Activated CD8-positive, alpha-beta memory T cell treated with anti-CD3 and anti-CD28 coated beads for 48 hours (primary cell): ENCODE measurements at places on chromosomes 3 and 15.

DNA sequence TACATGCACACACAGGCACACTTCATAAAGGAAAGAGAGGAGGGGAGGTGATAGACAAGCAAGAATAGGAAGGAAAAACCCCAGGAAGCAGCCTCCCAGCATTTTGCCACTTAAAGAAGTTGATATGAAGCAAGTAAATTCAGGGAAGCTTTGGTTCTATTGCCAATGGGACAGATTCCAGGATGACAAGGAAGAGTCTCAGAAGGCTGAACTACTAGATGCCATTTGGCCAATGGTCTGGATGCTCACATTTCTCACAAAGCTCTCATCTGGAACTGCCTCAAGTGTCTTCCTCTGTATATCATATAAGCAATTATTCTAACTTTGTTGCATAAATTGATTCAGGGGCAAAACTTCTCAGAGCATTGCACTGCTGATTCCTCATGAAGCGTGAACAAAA, 78.8 kb upstream of the STRIT1 start:
- no peak for DNase-seq

DNA sequence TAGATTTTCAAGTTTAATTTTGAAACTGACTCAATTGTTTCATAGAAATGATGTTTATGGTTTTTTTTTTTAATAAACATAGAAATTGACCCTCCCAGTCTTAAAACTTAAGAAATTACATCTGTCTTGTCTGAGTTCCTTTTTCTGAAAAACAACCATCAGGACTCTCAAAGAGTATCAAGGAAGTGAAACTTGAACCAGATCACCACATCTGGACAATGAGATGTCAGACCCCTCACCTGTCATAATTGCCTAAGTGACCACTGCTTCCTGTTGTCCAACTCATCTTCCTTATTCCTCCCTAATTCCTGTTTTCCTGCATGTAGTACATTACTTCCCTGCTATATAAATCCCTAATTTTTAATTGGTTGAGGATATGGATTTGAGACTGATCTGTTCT, 441.5 kb upstream of the ARHGEF26 start:
- no peak for DNase-seq

DNA sequence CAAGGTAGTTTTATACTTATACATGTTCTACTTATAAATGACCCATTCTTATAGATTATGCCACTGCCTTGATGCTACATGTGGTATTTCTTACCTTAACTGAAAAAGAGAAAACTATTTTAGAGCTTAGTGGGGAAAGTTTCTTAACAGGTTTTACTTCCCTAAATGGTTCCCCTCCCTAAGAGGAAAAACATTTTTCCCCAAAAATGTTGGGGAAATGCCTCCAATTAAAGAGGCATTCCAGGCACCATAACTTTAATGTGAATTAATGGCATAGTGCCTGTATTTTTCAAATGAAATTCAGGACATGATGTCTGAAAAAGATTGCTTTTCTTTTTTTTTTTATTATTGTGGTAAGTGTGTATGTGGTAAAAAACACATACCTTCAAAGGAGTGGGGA, 22.6 kb downstream of the GOLM2 start:
- no peak for DNase-seq

DNA sequence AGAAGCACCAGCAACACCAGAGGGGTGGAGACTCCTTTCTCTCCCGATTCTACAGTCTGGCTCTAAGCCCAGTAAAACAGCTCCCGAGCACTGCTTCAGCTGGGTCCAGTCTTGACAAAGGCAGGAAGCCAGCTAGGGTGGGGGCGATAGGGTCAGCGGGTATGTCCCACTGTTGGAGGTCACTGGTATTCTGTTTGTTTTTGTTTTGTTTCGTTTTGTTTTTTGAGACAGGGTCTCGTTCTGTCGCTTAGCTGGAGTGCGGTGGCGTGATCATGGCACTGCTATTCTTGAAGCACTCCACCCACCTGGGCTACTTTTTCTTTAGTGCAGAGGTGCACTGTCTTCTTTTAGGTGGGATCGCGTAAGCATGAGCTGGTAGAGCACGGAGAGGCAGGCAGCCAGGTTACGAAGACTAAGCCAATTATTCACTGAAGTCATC, 16.3 kb downstream of the GCSAM start:
- no peak for DNase-seq

DNA sequence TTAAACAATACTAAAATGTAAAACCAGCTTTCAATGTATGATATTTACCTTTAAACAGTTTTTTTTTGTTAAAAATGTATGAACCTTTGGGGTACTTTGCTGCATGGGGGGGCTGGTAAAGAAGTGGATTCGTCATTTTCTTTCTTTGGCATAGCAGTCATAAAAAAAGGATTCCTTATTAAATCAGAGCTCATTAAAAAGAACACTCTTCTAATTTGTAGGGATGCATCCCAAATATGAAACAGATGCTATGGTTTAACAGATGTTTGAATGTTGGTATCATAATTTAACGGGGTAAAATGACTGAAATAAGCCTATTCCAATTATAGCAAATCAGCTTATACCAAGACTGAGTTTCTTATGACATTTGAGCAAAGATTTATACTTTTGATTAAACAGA, 234.4 kb downstream of the BBX start:
- no peak for DNase-seq

DNA sequence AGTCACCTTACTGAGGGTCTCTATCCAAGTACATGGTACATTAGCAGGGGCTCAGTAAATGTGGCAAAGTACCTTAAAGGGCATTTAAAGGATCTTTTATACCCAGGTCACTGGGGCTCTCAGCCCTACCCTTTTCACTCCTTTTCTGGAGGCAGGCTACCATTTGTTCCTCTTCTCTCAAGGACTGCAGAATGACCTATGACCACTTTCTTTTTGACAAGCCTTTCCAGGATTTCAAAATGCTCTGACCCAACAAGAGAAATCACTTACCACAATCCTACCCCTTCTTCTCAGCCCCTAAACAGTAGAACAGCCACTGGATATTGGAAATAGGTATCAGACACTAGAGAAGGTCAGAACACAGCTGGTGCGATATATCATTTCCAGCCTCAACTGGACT, 221.8 kb upstream of the TPRG1 start:
- no peak for DNase-seq

DNA sequence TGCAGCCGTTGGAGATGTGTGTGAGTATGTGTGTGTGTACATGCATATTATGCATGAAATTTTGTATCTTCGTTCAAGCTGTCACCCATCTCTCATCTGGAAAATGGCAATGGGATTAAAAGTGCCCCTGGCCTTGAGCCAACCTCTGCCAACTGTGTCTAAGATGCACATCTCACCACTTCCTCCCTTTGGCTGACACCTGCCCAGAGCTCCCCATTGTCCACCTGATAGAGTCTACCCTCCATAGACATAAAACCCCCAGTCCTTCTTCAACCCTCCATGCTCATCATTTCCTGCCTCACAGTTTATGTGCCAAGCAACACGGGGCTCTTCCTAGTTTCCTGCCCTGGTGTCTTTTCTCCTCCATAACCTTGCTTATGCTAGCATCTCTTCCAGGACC, 187.5 kb upstream of the HES1 start:
- no peak for DNase-seq

DNA sequence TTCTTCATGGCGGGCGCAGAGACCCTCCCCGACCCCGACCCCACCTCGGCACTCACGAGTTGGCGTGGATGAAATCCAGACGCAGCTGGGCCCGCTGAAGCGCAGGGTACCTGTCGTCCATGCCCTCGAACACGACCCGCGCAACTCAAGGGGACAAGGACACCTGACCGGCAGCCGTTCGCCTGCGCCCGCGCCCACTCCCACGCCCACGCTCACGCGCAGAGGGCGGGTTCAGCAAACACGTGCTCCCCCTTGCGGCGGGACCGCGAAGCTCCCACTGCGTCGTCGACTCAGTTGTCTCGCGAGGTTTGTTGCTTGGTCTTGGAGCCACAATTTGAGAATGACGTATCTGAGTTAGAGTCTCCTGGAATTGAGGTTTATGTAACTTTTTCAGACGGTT, at the start of gene MORC1:
MORC1 (minus strand) TSS at position 196 of the 400 bp plus-strand sequence; CDS start at position 121, 75 bp downstream.
- DNase-seq, result no peak

- DNase-seq, result no peak
Measured at GRCh38 chr3:189967254-189967865, 153.3 kb downstream of the P3H2 start.

GRCh38 chr3:88075497-88075896, 16.4 kb downstream of the ZNF654 start:
- DNase-seq, result no peak

DNA sequence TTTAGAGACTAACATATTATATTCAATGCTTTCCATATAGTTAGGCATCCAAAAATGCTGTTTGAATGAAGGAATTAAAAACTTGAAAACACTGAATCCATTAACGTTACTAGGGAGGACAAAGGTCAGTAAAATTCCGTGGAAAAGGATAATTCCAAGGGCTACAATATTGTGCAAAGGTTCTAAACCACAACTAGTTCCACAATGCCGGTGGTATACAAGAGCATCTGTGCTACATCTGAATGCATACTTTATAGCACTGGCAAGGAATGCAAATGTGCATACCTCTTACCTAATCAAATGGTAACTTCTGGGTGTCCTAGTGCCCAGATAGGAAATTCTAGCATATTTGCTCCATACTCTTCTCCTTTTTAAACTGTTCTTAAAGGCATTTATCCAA, 2.2 kb downstream of the ICE2 start:
- no peak for DNase-seq

DNA sequence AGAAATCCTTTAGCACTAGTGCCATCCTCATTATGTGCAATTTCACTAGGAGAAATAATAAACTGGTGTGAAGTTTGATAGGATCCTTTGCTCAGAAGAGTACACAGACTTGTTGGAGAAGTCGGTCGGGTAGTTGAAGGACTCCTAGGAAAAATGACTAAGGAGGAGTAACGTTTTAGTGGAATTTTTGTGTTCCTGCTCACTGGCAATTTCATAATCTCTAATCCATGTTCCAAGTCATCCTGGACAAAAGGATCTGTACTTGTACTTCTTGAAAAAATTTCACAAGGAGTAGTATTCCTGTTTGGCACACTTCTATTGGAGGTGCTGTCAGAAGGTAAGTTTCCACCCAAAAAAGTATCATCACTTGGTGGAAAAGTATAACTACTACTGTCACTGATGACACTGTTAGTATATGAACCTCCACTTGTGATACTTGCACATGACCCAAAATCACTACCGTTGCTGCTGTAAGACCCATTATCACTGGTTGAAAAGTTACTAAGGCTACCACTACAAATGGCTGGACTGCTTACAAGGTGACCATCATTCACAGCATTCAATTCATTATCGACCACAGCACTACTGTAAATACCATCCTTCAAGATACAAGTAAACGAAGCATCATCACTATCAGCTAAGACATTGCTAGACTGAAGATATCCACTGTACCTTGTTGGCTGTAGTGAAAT, 77.4 kb downstream of the NEDD4 start:
- DNase-seq, result no peak

- DNase-seq, result peak; percentile 8
Measured at GRCh38 chr15:92733934-92734521, 78.5 kb upstream of the FAM174B start.

- no peak for DNase-seq
Measured at GRCh38 chr15:39667382-39668127, 86.7 kb downstream of the THBS1 start.

DNA sequence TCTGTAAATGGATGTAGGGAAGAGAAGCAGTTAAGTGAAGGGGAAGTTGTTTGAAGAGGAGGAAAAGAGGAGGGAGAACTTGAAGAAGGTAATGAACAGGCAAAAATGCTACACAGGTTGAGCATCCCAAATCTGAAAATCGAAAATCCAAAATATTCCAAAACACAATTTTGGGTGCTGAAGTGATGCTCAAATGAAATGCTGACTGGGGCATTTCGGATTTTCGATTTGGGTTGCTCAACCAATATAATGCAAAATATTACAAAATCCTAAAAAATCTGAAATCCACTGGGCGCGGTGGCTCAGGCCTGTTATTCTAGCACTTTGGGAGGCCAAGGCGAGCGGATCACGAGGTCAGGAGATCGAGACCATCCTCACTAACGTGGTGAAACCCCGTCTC, 61.9 kb upstream of the CDAN1 start:
- no peak for DNase-seq

DNA sequence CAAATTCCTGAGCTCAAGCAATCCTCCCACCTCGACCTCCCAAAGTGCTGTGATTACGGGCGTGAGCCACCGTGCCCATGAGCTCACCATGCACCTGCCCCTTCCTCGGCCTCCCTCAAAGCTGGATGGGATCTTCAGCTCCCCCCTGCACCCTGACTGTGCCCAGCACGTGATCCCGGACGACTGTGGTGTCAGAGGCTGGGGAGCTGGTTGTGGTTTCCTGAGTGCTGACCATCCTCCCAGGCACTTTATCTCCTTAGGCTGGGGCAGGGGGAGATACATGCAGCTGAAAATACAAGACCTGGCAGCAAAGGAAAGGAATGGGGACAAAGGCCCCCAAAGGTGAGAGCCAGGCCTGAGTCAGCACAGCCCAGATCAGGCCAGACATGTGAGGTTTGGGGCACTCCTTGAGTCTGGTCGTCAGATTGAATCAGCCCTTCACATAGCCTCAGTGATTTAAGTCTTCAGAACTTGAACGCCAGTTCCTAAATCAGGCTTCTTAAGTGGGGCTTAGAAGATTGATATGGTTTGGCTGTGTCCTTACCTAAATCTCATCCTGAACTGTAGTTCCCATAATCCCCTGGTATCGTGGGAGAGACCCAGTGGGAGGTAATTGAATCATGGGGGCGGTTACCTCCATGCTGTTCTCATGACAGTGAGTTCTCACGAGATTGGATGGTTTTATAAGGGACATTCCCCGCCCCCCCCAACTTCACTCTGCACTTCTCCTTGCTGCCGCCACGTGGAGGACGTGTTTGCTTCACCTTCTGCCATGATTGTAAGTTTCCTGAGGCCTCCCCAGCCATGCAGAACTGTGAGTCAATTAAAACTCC, 35.8 kb downstream of the PRKCD start:
- DNase-seq, result no peak

DNA sequence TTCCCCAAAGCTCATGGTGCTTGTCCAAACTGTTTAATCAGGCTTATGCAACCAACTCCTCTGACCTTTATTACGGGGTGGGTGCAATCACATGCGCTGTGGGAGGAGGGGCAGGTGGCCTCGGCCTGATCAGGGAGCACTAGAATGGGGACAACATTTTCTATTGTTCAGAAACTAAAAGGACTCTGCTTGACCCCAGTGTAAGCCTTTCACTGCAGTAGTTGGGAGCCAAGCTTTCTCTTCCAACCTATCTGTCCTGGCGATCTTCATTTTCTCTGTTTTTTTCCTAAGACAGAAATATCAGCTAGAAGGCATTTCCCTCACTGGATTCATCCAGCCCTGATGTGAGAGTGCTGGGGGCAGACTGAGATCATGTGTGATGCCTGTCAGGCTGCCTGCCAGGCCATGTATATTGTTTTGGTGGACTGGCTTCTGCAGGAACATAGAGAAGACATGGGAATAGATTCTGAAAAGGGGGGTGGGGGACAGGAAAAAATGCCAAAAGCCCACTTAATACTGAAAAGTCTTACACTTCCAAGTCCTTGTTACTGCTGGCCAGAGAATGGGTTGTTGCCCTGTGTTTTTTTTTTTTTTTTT, 627.0 kb upstream of the TBL1XR1 start:
- DNase-seq, result no peak
